Activated CD4-positive, alpha-beta T cell treated with anti-CD3 and anti-CD28 coated beads, Interleukin-2, amount 50 U/mL, for 48 hours (primary cell): ENCODE measurements at places on chromosomes 7 and 10.

DNA sequence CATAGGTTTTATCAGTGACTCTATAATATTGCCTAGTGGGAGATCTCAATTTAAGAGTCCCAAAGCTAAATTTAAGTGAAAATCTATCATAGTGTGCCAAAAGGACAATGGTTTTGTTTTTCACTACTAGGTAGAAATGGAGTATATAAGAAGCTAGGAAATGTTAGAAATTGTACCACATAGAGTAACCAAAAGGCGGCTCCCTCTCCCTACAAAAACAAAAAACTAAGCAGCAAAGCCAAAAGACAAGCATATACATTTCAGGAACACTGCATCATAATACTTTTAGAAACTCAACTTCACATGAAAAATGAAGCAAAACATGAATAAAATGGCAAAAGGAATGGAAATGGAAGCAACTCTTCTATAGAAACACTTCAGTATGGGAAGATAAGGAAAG is 271.6 kb downstream of the CACNA2D1 start:
- no peak for DNase-seq

GRCh38 chr7:131604841-131605279 is 48.4 kb upstream of the PODXL start:
- no peak for DNase-seq

- DNase-seq, result no peak
Measured at GRCh38 chr7:18457832-18458231, 37.7 kb upstream of the HDAC9 start.

DNA sequence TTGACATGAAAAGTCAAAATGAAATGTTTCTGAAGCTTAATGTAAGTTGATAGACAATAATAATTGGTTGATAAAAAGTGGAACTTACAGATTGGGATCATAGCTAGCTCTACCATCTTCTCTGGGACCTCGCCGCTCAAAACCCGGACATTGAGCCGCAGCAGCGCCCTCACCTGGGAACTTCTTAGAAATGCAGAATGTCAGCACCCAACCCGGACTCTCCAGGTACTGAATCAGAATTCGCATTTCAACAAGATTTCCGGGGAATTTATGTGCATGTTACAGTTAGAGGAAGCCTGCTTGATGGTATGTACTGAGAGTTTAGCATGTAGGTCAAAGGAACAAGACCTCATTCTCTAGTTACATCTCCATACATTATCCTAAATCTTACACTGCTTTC is 36.7 kb upstream of the ABLIM1 start:
- DNase-seq, result peak; percentile 53

DNA sequence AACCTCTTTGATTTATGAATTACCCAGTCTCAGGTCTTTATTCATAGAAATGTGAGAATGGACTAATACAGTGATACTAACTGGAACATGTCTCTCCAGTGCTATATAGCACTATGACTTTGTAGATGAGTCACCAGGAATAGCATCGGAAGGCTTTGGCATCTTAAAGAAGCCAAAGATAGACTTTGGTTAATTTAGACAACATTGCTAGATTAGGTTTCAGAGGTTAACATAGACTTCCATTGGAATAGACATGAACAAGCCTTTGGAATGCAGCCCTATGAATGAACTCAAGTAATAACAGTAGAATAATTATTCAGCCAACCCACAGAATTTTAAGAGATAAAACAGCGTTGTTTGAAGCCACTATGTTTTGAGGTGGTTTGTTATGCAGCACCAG is 169.2 kb downstream of the HGF start:
- DNase-seq, result no peak
